ELF-1 (cell line): ENCODE measurements at places on chromosomes 11 and 22.

DNA sequence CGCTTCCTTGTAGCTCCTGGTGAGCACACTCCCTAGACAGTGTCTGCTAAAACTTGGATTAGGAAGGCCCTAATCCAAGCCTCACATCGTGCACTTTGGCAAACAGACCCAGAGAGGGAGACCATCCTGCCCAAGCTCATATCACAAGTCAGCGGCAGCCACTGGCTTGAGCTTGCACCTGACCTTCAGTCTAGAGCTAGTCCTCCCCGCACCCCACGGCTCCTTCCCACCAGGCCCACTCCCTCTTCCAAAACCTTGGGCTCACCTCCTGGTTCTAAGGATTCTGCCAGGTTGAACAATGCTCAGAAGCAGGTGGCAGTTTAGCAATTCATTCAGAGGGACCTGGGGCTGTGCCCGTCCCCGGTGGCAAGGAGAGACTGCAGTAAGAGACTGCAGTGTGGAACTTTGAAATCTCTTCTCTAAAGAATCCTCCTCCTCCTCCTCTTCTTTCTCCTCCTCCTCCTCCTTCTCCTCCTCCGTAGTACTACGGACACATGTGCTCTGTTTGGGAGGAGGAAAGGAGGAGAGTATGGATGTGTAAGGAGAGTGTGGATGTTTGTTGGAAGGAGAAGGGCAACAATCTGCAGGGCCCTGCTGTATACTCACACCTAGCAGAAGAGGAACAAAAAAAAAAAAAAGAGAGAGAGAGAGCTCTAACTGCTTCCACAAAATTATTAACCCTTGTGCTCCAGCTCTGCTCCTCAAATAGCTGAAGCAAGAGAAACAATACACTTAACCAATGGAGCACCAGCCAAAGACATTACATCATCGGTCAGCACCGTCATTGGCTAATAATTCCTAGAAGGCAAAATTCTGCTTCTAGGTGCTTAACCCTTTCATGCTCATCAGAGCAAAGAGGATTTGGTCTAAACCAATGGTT is 6.0 kb downstream of the SYN3 start:
- DNase-seq, result peak; percentile 43

DNA sequence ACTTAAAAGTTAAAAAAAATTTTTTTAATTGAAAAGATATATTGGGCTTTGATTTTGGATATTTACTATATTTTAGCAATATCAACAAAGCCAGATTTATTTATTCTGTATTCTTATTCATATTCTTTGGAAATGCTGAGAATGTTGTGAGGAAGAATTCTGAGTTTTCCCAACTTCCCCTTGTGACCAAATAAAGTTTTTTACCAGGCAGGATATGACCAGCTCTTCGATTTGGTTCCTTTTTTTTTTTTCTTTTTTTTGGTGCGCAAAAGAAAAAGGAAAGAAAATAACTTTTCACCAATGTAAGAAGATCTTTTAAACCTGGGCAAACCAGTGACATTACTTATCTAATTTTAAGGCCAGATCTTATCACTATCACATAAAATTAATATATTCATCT is 12.9 kb downstream of the TCP11L1 start:
- no peak for DNase-seq

DNA sequence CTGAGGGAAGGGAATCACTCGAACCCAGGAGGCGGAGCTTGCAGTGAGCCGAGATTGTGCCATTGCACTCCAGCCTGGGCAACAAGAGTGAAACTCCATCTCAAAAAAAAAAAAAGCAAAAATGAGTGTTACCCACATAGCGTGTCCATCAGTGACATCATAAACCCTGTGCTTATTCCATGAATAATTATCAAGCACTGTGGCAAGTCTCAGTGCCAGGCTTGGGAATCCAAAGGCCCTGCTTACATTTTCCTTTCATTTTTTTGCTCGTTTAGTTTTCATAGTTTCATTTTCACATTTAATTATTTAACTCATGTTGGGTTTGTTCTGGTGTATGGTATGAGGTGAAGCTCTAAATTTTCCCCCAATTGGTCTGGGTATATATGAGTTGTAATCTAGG is 46.5 kb downstream of the NEU3 start:
- DNase-seq, result no peak

- no peak for DNase-seq
Observed at GRCh38 chr22:41772198-41772597, 28.3 kb upstream of the CCDC134 start.

DNA sequence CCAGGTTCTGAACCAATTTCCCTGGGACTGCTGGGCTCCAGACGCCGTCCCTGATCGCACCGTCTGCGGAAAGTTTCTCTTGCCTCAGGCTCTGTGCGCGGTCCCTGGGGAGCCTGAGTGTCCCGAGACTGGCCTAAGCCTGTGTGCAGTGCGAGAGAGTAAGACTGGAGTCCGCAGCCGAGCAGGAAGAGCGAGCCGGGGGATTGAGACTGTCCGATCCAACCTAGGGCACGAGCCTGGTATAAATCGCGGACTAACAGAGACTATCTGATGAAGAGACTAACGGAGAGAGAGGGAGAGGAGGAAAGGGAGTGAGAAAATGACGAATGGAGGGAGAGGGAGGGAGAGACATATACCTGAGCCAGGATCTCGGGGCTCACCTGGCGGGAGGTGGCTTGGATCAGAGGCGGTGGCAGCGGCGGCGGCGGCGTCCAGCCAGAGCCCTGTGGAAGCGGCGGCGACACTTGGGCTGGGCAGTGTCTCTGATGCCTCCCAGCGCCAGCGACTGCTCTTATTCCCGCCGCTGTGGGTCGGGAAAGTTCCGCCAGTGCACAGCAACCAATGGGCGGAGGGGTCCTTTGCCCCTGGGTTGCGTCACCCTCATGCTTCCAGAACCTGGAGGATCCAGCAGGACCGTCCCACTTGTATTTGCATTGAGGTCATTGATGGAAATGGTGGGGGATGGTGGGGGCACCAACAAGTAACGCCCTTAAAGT is at the start of gene CALCA:
Gene CALCA, minus strand, starts transcription at position 487 of the 716 bp plus-strand sequence. CDS start 1,159 bp downstream, outside the sequence.
- peak; percentile 38 for DNase-seq

- DNase-seq, result no peak
Observed at GRCh38 chr11:9219115-9219514, 46.0 kb downstream of the DENND5A start.
